ENCODE measurements at places on chromosomes 6 and 20.

GRCh38 chr6:17865798-17866725 lies 121.4 kb downstream of the KIF13A start:
- no peak for DNase-seq

- no peak for DNase-seq
Observed at GRCh38 chr6:132820629-132821381, 6.4 kb downstream of the RPS12 start.

GRCh38 chr20:57622579-57623381 lies 2.6 kb upstream of the ZBP1 start:
- no peak for DNase-seq

- DNase-seq, result no peak
Observed at GRCh38 chr6:118743746-118744145, 92.4 kb upstream of the CEP85L start.

- DNase-seq, result no peak
Observed at GRCh38 chr6:8047541-8048292, 16.5 kb downstream of the BLOC1S5 start.

DNA sequence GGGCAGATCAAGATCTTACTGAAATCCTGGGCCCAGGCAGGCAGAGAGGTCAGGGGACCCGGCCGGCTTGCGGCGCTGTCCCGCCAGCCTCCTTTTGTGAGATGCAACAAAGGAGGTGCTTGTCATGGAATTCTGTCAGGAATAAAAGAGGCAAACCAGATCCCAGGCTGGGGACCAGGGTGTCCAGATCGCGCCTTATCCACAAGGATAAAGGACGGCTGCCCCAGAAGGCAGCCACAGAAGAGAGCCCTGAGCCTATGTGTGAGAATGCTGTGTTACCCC lies 42.6 kb upstream of the CDH22 start:
- DNase-seq, result no peak

- DNase-seq, result no peak
Observed at GRCh38 chr20:50052550-50053361, 60.2 kb downstream of the UBE2V1 start.

- DNase-seq, result no peak
Observed at GRCh38 chr6:140542863-140543262, 1168.4 kb upstream of the CITED2 start.

DNA sequence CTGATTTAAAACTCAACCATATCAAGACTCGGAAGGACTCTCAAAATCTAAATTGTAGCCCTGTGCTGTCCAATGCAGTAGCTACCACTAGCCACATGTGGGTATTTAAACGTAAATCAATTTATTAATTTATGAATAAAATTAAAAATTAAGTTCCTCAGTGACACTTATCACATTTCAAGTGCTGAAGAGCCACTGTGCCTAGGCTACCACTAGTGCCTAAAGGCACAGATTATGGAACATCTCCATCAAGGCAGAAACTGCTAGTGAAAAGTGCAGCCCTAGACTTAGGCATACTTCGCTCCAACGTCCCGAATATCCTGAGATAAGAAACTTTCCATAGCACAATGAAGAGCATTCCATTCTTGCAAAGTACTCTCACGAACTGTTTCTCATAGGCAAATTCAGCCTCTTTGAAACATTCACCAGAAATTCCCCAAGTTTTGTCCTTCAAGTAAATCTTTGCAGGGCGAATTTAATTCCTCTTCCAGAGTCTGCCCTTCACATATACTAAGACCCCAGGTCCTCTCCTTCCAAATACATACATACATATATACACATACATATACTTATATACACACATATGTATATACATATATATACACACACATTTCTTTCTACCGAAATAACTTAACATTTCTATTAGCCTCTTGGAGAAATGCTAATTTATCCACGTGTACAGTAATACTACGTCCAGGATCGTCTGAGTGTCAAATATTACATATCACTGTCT lies 1.3 kb downstream of the SUPT3H start:
- no peak for DNase-seq

Measured in stimulated activated CD8-positive, alpha-beta memory T cell treated with anti-CD3 and anti-CD28 coated beads, Interleukin-15, amount 100 ng/mL, for 48 hours (primary cell).